ENCODE measurements at places on chromosomes 6 and 20.

DNA sequence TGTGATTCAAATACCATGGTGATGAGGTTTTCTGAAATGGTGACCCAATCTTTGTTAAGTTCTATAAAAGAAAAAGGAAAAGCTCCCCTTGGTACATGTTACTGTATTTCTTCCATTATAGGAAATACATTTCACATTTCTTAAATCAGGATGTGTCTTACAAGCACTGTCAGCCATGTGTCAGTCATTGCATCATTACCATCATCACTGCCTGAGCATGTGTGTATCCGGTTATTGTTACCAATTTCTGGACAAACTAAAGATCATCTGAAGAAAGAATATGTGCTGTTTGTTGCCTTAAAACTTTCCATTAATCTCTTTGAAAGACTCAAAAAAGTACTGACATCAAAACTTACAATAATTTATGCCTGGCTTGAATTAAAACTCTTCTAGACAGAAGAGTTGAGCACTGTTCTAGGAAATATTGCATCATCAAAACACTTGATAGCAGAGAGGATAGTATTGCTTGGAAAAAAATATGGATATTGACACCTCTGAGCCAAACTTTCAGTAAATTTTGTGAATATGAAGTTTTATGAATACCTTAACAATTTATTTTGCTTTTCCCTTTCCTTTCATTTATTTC, 7.1 kb upstream of the TSPYL1 start:
- no peak for DNase-seq

- DNase-seq = no peak
Observed at GRCh38 chr6:28802417-28803336, 121.1 kb downstream of the TRIM27 start.

- no peak for DNase-seq
Observed at GRCh38 chr6:39927159-39927558, 7.1 kb downstream of the MOCS1 start.

DNA sequence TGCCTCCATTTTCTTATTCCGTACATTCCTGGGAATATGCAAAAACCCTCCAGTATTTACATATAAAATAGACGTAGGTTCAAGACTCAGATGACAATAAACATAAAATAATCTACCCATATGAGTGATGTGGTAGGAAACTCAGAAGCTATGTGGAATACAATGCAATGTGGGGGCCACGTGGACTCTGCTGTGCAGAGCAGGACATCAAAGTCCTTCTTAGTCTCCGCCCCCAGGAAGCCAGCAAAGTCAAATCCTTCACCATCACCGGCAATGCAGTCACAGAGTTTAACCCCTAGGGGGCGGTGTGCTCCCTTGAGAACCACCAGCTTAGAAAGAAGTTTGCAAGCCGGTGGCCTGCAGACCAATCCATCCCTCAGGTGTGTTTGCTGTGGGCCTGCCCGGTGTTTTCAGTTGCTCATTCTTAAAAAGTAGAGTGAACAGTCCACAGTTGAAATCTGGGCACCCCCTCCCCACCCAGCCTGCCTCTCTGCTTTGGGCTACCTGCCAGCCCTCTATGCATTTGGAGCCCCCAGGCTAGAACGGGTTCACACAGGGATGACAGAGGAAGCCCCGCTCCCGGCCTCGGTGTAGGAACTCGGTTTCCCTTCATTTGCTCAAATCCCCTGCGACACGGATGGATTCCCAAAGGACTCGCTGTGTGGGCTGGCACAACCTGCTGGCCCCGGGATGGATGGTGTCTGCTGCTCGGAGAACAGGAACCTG, 59.9 kb downstream of the SULF2 start:
- DNase-seq = no peak

DNA sequence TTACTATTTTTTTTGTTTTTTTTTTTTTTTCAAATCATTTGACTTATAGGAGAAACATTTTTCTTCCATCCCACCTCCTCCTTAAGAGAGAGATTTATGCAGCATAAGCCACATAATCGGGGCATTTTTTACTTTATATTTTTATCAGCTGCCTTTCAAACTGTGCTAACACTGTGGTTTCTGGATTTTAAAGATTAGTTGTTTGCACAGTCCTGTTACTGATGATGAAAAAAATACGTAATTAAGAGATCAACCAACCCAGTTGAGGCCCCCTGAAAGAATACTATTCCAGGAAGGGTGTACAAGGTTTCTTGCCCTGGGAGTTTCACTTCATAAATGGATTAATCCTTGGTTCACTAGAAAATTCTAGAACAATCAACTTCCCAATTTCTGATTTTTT, 68.3 kb downstream of the MMS22L start:
- no peak for DNase-seq

GRCh38 chr20:17570347-17571152, 675 bp downstream of the DSTN start:
- DNase-seq = peak; percentile 46

DNA sequence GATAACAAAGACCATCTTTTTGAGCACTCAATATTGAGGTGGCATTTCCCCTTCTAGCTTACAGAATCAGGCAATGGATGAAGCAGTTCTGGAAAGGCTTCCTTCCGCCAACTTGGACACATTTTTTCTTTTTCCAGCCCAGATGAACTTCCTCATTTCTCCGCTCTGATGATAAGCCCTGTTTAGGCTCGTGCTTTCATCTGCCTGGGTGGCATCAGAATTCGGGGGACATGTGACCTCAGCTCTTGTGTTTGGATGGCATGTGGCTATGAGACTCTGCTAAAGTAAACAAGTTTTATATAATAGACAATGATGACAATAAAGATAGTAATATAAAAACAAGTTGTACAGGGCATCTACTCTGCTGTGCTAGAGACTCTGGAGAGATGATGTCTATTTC, 796.7 kb downstream of the DHX35 start:
- no peak for DNase-seq

- no peak for DNase-seq
Observed at GRCh38 chr6:45156075-45156474, 172.1 kb upstream of the RUNX2 start.

GRCh38 chr6:128161263-128161662, 260.4 kb upstream of the THEMIS start:
- no peak for DNase-seq

- DNase-seq = no peak
Observed at GRCh38 chr6:154360476-154360875, 3.9 kb upstream of the IPCEF1 start.

DNA sequence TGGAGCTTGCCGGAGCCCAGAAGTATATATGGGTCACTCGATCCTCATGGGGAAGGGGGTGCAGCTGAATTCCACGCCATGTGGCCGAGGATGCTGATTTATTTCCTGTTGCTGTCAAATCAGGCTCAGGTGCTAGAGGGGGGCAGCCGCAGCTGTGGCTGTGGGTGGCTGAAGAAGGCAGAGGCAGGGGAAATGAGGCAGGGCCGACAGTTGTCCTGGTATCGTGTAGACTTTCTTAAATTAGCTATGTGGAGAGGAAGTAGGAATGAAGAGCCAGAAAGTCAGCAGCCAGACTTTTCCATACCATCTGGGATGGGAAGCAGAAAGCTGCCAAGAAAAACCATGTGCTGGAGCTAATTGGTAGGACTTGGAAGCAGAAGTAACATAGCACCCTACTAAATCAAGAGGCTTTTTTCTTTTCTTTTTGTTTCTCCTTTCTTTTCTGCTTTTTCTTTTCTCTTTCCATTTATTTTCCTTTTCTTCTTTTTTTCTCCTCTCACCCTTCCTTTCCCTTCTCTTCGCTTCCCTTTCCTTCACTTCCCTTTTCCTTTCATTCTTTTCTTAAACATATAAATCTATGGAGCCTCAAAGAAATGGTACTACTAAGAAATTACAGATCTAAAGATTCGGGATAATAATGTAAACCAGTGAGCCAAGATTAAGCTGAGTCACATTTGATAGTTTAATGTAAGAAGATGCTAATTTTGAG, 90.6 kb upstream of the CD83 start:
- no peak for DNase-seq

DNA sequence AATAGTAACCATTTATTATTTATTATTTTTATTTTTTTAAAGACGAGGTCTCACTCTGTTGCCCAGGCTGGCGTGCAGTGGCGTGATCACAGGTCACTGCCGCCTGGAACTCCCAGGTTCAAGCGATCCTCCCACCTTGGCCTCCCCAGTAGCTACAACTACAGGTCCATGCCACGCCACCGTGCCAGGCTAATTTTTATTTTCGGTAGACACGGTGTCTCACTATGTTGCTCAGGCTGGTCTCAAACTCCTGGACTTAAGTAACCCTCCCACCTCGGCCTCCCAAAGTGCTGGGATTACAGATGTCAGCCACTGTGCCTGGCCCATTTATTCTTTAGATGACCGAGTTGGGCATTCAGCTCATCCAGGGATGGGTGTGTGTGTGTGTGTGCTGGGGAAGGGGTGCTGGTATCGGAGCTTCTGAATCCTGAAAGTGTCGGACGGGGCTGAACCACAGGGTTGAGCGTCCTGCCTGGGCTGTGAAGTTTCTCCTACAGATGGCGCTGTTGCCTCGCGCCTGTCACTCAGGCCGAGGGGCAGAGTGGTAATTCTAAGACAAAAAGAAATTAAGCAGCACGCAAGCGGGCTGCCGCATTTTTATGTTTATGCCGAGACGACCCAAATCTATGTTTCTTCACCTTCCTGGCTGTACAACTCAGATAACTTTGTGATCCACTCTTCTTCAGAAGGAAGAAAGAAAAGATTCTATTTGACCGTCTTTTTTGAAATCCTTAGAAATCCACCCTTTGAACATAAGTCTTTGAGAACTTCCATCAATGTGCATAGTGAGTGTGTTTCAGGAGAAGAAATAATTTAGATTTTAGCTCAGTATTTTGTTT, 252.8 kb downstream of the CDH26 start:
- DNase-seq = peak; percentile 49

GRCh38 chr6:16302721-16303552, 64.5 kb downstream of the GMPR start:
- DNase-seq = no peak

- no peak for DNase-seq
Observed at GRCh38 chr6:13527671-13528056, 40.3 kb upstream of the GFOD1 start.

DNA sequence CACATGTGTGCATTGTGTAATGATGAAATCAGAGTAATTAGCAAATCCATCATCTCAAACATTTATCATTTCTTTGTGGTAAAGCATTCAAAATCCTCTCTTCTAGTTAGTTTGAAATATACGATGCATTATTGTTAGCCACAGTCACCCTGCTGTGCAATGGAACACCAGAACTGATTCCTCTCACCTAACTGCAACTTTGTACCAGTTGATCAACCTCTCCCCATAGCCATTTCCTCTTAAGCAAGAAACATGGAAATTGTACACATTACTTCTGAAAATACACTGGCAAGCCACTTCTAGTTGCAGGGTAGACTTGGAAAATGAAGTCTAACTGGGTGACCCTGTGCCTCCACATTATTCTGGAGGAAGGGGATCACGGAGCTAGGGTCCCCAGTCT, 58.1 kb upstream of the ESR1 start:
- DNase-seq = no peak

- DNase-seq = no peak
Observed at GRCh38 chr6:20135677-20136268, 76.5 kb downstream of the MBOAT1 start.

DNA sequence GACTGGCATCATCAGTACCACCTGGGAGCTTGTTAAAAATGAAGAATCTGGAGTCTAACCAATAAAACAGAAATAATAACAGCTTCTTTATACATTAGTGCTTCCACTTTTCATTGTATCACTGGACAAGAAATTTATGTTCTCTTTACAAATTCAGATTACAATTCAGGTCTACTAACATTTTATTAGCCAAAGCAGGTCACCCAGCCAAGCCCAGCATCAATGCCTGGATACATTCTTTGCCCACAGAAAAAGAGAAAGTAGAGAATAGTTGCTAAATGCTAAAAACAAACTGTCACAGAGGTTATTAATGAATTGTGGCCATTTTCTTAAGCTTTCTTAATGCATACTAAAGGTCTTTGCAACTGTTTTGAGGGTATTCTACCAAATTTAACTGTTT, 458.3 kb downstream of the BTBD3 start:
- DNase-seq = no peak

DNA sequence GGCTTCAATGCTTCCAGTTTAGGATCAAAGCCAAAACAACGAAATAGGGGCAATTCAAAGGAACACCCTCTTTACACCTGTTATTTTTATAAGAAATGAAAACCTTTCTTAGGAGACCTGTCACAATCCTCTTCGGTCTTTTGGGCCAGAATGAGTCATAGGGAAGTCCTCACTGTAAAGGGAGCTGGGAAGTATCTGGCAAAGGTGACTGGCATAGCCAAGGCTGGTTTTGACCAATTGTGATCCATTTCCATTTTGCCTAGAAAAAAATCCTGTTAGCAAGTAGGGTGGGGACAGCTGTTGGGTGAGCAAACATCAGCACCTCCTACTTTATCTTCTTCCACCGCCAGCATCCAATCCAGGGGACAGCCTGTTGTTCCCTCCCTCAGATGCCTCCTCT, 343.2 kb upstream of the SULF2 start:
- DNase-seq = no peak
